Lower lobe of right lung (tissue), 2 donors: ENCODE measurements at places on chromosomes 6 and 20. TPM values are rescaled to one million over a fixed set of nuclear protein-coding genes. Genes with fewer than 3 reads are reported as not detected.

DNA sequence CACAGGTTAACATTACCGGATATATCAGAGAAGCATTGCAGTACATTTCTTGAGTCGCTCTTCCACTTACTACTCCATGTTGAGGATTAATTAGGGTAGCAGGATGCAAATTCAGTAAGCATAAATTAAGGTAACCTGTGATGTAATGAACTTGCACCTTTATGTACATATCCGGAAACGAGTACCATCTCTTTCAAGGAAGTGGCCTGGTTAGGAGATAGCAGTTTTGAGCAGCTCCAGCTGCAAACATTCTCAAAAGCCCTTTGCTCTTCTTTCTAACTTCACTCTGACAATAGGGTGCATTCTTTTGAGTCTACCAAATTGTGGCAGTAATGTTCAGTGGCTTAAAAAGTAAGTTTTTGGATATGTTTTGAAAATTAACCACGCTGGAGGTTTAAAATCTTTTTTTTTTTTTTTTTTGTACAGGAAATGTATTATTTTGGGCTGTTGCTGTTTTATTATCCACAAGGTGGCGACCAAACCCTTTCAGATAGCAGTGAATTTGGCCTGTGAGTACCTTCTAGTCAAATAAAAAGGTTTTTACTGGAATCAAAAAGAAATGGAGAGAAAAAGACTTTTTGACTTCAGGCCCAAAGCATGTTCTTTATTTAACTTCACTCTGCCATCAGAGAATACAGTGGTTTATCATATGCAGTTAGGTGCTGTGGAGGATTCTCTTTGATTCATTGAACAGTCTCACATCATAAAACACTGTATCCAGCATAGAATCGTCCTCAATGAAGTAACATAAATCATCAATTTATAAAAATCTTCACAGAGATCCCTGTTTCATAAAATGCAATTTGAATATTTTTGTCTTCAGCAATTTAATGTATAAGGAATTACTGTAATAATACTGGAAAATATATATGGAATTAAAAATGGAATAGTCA lies 8.9 kb downstream of the FAM217B start:
- DNase-seq = no peak
- H3K27me3 ChIP-seq = no peaks in the 10 kb centered on the region
- peaks cover 11% of the 10 kb centered on the region for H3K4me1 ChIP-seq
- H3K4me3 ChIP-seq = no peak overlapping the region
- peaks cover 21% of the 10 kb centered on the region for H3K36me3 ChIP-seq

DNA sequence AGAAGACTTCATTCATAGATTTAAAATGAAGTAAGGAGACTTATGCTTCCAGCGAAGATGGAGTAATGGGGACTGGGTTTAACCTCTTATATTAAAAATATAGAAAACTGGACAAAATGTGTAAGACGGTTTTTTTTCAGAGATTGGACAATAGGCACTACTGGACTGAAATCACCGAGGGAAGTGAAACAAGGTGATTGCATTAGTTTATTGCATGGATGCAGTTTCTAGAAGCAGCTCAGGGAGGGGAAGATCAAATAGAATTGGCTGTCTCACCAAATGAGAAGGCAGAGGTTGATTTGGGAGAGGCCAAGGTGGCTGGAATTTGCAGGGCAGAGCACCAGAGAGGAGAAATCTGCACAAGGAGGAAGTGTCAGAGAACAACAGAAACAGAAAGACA lies 162.6 kb downstream of the DNAH8 start:
- no peaks in the 10 kb centered on the region for H3K36me3 ChIP-seq
- peaks cover 5% of the 10 kb centered on the region for H3K4me1 ChIP-seq
- H3K4me3 ChIP-seq = no peak overlapping the region
- no peaks in the 10 kb centered on the region for H3K27me3 ChIP-seq
- DNase-seq = no peak
- no peak overlapping the region for H3K27ac ChIP-seq

DNA sequence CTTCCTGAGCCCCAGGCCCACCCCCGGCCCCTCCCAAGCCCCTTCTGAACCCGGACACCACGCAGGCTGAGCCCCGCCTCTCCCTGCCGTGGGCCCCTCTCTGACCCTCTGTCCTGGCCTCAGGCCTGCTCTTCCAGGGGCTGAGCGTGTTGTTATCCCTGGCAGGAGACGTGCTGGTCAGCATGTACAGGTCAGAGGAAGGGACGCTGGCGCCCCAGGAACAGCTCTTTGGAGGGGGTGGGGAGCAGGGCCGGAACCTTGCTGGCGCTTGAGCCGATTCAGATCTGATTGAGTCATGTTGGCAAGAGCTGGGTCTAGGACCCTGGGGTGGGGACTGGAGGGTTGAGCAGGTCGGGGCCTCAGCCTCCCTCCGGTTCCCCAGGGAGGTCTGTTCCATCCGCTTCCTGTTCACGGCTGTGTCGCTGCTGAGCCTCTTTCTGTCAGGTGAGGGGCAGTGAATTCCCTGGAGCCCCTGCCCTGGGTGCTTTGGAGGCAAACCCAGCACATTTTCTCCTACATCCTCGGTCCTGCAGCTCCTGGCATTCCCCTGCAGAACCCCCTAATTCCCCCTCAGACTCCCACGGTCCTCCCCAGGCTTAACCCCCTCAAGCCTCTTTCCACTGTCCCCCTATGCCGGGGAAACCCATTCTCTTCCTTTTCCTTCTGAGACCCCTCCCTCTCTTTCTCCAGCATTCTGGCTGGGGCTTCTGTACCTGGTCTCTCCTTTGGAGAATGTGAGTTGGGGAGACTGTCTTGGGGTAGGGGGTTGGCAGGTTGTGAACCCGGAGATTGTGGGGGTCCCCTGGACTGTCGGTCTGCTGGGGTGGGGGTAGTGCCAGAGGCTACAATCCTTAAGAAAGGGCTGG lies 2.0 kb downstream of the SPAG4 start:
- no peaks in the 10 kb centered on the region for H3K27me3 ChIP-seq
- peak overlapping the region; percentile 79 for H3K27ac ChIP-seq
- H3K36me3 ChIP-seq = no peaks in the 10 kb centered on the region
- peaks cover 33% of the 10 kb centered on the region for H3K4me1 ChIP-seq

DNA sequence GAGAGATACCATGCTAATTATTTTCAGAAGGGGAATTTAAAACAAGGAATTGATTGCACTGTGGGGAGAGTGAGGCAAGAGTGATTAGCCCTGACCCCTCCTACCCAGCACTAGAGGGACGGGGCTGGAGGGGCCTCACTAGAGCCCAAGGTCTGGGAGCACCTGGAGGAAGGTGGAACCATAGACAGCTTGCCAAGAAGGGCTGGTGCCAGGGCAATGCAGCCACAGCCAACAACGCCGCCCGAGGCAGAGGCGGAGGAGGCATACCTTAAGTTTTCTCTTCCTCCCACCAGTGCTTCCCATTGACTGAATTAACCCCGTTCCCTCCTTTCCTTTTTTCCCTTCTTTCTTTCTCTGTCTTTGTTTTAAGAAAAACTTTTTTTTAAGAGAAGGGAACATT lies 40.0 kb downstream of the IYD start:
- no peaks in the 10 kb centered on the region for H3K36me3 ChIP-seq
- no peak for DNase-seq
- H3K27me3 ChIP-seq = no peaks in the 10 kb centered on the region
- H3K4me1 ChIP-seq = peaks cover 25% of the 10 kb centered on the region

DNA sequence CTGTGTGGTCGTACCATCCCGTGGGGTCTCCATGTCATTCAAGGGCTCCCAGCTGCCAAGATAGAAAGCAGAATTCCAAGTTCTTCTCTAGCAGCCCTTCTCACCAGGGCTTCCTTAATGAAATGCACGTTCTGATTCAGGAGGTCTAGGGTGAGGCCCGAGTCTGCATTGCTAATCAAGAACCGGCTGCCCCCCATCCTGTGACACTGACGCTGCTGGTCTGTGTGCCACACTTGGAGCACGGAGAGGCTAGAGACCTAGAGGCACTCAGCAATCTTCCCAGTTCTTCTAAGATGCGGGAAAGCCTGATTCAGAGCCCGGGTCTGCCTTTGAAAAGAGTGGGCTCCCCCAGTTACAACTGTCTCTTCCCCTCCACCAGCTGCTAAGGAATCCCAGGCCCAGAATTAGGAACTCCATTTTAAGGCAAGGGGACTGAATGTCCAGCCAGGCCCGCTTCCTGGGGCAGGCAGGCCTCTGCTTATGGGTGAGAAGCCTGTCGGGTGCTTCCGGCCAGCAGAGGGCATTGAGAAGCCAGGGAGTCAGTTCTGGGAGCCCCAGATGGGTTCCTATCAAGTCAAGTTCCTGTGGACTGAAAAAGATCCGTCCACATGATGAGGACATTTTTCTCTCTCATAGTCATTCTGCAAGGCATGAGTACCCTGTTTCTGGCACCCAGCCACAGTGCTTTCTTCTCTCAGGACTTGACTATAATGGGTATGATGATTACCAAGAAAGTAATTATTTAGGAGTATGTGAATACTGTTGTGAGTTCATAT lies 69.8 kb upstream of the RIN2 start:
- no peak overlapping the region for H3K4me3 ChIP-seq
- no peaks in the 10 kb centered on the region for H3K36me3 ChIP-seq
- no peaks in the 10 kb centered on the region for H3K27me3 ChIP-seq

GRCh38 chr6:11702089-11702488 lies 76.5 kb downstream of the ADTRP start:
- no peak overlapping the region for H3K27ac ChIP-seq
- no peak overlapping the region for H3K4me3 ChIP-seq
- H3K36me3 ChIP-seq = no peaks in the 10 kb centered on the region

- no peak for DNase-seq
- H3K36me3 ChIP-seq = no peaks in the 10 kb centered on the region
- no peak overlapping the region for H3K4me3 ChIP-seq
- no peaks in the 10 kb centered on the region for H3K27me3 ChIP-seq
- peaks cover 17% of the 10 kb centered on the region for H3K4me1 ChIP-seq
- no peak overlapping the region for H3K27ac ChIP-seq
Measured at GRCh38 chr6:37074053-37074827, 68.8 kb downstream of the FGD2 start.

DNA sequence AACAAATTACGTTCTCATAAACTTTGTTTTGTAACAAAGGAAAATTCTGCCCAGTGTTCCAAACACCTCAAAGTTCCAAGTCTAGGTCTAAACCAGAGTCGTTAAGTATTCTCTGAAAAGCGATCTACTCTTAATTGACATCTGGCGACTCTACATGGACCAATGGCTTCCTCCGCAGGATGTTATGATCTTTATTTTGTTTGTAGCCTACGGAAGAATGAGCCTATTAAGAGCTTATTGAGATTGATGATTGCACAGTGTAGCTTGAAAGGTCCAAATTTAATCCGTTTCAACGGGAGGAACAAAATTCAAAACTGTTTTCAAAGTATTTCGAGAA lies 61.1 kb downstream of the FAM217A start:
- no peaks in the 10 kb centered on the region for H3K36me3 ChIP-seq
- no peaks in the 10 kb centered on the region for H3K27me3 ChIP-seq
- peak overlapping the region; percentile 84 for H3K4me3 ChIP-seq
- peaks cover 47% of the 10 kb centered on the region for H3K4me1 ChIP-seq

DNA sequence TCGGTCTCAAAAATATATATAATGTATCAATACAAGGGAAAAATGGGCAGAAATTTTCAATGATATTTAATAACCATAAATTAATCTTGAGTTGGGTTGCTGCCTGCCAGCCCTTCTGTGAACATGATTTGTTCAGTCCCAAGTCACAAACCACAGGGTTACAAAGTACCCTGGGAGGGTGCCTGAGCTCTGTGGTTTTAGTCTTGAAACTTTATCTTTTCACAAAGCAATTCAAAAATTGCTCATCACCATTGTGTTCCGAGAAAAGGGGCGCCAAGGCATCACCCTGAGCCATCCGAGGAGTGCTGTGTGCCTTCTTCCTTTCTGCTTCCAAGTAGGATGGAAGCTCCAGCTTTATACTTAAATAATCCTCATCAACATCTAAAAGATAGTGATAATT lies 141.6 kb upstream of the AKAP12 start:
- H3K27ac ChIP-seq = no peak overlapping the region
- H3K4me3 ChIP-seq = no peak overlapping the region
- H3K27me3 ChIP-seq = no peaks in the 10 kb centered on the region
- no peaks in the 10 kb centered on the region for H3K4me1 ChIP-seq

- no peak overlapping the region for H3K4me3 ChIP-seq
- no peaks in the 10 kb centered on the region for H3K27me3 ChIP-seq
- no peak for DNase-seq
- H3K36me3 ChIP-seq = peaks cover 28% of the 10 kb centered on the region
- peak overlapping the region; percentile 37 for H3K27ac ChIP-seq
Measured at GRCh38 chr6:34650823-34651222, 45.7 kb downstream of the ILRUN start.

DNA sequence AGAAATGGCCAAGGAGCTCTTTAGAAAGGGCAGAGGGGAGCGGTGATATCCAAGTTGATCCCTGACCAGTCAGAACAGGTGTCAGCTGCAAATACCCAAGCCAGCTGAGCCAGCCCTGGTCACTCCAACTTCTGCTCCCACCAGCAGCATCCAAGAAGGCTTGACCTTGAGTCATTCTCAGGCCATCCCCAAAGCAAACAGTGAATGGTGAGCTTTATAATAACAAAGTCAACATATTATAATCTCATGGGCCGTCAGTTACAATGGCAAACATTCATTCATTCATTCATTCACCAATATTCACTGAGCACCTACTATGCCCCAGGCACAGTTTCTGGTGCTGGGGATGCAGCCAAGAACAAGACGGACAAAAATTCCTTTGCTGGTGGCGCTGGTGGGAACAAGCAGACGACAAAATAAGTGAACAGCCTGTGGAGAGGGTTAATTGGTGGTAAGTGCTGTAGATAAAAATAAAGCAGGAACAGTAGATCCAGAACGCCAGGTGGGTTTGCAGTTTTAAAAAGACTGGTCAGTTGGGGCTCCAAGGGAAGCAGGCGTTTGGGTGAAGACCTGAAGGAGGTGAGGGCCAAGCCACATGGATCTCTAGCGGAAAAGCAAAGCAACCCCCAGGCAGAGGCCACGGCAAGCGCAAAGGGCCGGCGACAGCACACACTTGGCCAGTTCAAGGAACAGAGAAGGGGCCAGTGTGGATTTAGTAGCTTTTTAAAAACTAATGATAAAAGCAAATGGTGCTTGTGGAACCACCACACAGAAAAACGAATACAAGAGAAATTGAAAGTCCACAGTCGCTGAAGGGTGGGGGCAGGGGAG lies 131.8 kb upstream of the PTPN1 start:
- no peaks in the 10 kb centered on the region for H3K27me3 ChIP-seq
- H3K4me3 ChIP-seq = peak overlapping the region; percentile 40
- DNase-seq = no peak
- no peaks in the 10 kb centered on the region for H3K36me3 ChIP-seq
- peaks cover 51% of the 10 kb centered on the region for H3K4me1 ChIP-seq

ULBP3 gene
- 2.4 TPM for total RNA-seq

PROKR2 gene
- not detected for total RNA-seq

KIAA0408 gene
- 55.1 TPM for total RNA-seq

SNAP91 gene
- not detected for total RNA-seq

ZNF391 gene
- 2.0 TPM for total RNA-seq

CLVS2 gene
- total RNA-seq = 0.03 TPM

NKX2-4 gene
- not detected for total RNA-seq

DEFB118 gene
- total RNA-seq = not detected

SNX21 gene
- 24.1 TPM for total RNA-seq

PTCRA gene
- 9.8 TPM for total RNA-seq

OR2B6 gene
- not detected for total RNA-seq

HCRTR2 gene
- not detected for total RNA-seq

RIMS1 gene
- total RNA-seq = 3.8 TPM

MUCL3 gene
- total RNA-seq = 5.3 TPM

CBFA2T2 gene
- 18.2 TPM for total RNA-seq
